ENCODE measurements at places on chromosomes 6 and 20.

- DNase-seq: no peak
Measured at GRCh38 chr6:44828780-44829179, 441.3 kb downstream of the CDC5L start.

- no peak for DNase-seq
Measured at GRCh38 chr6:106133040-106133439, 46.9 kb downstream of the PRDM1 start.

DNA sequence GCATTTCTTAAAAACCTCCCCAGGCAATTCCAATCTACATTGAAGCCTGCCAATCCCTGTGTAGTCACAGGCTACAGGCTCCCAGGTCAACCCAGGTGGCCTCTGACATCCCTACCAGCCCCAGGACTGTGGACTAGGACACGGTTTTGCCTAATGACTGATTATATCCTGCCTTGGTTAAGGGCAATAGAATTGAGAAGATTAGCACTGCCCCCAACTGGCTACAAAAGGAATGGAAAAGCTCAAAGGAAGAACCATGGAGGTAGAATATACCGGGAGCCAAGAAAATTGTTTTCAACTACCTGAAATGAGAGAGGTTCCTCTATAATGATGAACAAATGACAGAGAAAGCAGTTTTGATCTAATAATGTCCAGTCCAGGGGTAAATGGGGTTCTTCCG is 421.1 kb upstream of the AGPAT4 start:
- peak; percentile 66 for DNase-seq

DNA sequence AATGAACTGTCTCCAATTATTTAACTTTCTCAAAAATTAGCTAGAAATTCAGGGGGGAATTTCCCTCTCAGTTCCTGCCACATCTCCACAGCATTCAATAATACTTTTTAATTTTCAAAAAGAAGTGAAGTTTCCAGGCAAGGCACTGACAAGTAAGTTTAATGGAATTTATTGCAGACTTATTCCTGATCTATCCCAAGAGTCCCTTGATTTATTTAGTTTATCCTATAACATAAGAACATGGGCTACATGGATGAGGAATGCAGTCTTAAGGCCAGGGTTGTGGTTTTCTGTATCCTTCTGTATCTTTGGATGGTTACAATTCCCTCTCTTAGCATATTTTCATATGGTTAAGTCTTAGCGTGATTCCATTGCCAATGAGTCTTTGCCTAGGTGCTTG is 126.5 kb downstream of the TSHZ2 start:
- DNase-seq: no peak

DNA sequence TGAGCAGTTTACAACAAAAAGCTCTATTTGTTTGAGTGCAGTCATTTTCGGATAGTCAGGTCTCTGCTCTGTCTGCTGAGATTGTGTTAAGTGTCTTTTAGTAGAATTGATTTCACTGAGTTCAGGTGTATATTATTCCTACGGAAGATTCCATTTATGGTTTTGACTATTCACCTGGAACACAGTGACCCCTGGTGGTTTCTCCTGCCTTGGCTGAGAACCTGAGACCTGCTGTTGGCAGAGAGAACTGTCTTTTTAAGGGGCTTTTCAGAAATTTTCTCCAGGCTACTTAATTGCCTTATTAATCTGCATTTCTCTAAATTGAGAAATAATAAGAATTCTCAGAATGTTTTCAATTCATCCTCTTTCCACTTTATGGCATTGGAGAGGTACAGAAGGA is 508.0 kb downstream of the TBC1D32 start:
- DNase-seq: peak; percentile 17

DNA sequence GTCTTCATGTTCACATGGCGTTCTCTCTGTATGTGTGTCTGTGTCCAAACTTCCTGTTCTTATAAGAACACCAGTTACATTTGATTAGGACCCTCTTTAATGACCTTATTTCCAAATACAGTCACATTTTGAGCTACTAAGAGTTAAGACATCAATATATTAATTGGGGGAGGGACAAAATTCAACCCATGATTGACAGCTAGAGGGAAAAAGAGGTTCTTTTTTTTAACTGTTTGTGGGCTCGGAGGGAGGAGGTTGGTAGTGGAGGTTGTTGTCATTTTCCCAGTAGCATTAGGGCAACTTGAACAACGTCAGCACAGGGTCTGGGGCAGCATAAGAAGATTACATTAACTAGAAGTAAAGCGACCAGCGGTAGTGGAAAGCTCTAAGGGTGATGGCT is 2.3 kb upstream of the GMDS start:
- DNase-seq: no peak

GRCh38 chr6:135189344-135189743 is 8.2 kb downstream of the MYB start:
- DNase-seq: no peak

DNA sequence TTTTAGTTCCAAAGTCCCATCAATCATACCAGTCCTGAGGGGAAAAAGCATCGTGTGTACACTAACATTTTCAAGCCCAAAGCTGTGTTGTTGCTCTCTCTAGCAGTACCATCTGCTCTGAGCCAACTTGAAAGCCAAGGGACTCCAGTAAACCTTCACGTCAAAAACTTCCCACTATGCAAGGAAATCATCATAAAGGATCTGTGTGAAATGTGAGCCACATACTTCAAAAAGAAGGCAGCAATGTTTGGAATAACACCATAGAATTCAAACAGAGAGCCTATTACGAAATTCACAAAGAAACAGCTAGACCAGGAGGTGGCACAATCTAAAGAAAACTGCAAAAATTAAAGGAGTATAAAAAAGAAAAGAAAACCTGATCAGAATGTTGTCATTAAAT is 399.8 kb upstream of the EPHA7 start:
- peak; percentile 69 for DNase-seq

DNA sequence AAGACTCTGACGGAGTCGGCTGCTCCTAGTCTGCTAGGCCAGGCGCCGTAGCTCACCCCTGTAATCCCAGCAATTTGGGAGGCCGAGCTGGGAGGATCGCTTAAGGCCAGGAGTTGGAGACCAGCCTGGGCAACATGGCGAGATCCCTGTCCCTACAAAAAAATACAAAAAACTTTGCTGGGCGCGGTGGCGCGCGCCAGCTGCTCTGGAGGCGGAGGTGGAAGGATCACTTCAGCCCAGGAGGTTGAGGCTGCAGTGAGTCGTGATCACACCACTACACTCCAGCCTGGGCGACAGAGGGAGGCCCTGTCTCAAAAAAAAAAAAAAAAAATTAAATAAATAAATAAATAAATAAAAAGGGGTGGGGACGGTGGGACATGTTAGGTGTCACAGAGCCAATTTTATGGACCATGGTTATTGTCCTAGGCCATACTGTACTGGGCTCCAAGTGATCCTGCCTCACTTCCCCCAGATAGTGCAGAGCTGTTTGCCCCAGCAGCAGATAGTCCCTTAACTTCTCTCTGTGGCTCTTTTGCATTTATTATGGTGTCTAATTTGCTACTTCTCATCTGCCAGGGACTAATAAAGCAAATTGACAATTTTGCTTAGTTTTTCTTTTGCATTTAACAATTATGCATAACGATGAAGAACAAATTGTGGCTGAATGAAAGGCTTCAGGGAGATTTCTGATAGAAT is 5.2 kb downstream of the PI16 start:
- no peak for DNase-seq

- no peak for DNase-seq
Measured at GRCh38 chr20:48165401-48165685, 380.1 kb upstream of the SULF2 start.

DNA sequence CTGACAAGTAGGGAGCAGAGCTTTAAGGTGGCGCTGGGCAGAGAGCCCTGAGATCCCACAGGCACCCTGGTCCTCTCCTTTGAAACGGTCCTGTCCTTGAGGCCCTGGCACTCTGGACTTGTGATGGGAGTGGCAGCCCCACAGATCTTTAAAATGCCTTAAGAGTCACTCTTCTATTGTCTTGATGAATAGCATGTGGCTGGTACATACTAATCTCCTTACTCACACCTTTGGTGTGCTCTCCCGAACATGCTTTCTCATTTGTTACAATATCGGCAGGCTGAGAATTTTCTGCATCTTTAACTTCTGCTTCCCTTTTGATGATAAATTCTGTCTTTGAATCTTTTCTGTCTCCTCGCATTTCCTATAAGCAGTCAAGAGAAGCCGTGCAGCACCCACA is 333.8 kb downstream of the TFAP2A start:
- DNase-seq: no peak

GRCh38 chr6:13006578-13007300 is 290.2 kb downstream of the PHACTR1 start:
- DNase-seq: peak; percentile 33

- no peak for DNase-seq
Measured at GRCh38 chr20:55456316-55456940, 548.9 kb downstream of the CBLN4 start.

- DNase-seq: peak; percentile 40
Measured at GRCh38 chr6:64811119-64811518, 895.9 kb downstream of the EYS start.

GRCh38 chr20:32753731-32754130 is 8.5 kb upstream of the DNMT3B start:
- peak; percentile 45 for DNase-seq

GRCh38 chr20:3788685-3789155 is 2.2 kb upstream of the CENPB start:
- no peak for DNase-seq

GRCh38 chr6:162941128-162941527 is 213.4 kb downstream of the PACRG start:
- DNase-seq: no peak

- DNase-seq: no peak
Measured at GRCh38 chr6:36285187-36285671, 15.4 kb downstream of the PNPLA1 start.

- peak; percentile 79 for DNase-seq
Measured at GRCh38 chr20:12941025-12941424, 67.7 kb upstream of the SPTLC3 start.

DNA sequence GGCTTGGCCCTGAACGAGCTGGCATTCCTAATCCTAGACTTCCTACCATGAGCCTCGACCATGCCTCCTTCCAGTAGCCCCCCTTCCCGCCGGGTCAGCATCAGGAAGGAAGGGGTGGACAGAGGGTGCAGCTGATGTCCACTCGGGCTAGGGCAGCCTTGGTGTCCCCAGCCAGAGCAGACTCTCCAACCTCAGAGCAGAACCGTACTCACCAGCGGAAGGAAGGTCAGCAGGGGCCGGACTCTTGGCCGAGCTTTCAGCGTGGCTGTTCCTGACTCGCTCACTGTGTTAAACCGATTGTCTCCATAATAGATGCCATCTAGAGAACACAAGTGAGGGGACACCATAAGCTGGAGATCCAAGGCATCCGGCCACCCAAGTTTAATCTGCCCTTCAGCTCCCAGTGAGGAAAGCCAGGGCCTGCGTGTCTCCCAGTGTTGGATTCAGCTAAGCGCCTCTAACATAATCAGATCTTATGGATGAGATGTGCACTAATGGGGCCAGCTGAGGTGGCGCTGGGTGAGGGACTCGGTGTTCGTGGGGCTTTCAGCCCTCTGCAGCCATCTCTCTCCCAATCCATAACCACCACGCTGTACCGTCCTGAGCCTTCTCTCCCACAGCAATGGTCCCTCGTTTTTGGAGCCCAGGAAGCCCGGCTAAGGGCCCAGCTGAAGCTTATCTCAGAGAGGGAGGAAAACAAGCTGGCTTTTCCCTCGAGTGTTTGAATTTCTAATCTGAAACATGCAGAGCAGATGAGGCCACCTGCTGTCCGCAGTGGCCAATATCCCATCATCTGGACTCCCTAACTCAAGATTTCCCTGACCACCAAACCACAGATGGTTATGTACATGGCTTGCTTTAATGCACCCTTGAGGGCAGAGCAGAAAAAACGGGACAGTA is 13.7 kb downstream of the C6orf132 start:
- DNase-seq: peak; percentile 44

DNA sequence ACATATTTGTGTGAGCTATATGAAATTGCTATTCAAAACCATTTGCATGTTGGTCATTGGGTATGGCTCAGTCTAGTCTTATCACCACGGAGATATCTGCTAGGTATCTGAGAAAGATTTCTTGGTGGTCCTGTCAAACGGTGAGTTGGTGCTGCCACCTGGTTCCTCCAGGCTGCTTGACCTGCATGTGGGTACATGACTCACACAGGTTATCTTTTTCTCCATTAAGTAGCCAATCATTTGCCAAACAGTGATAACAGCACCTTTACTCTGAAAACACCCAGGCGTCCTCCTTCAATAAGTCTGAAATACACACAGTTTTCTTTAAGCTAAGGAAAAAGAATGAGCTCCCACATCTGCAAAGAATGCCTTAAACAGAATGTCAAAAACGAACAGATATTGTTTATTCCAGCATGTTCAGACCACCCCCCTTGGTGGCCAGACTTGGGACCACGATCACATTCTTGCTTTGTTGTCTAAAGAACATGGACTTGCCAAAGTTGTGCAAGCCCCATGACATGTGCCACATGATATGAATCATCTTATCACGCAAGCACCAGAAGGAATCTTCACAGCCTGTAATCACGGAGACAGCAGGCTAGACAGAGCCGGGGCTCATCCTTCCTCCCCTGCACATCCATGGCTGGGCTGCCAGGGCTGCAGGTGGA is 200.7 kb upstream of the THBS2 start:
- peak; percentile 98 for DNase-seq

DNA sequence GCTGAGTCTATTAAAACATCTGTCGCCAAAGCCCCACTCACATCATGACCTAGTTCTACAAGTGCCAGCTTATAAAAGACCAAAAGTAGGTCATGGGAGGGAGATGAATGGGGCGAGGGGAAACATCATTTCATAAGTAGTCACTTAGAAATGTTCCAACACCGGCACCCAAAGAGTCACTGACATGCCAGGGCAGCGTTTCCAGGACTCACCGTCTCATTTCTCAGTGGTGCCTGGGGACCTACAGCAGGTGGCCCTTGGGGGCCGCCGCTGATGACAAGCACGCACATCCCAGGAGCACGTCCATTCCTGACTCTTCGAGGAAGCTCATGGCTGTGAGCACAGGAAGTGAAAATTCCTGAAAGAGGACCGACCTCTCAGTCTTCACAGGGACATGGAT is 260.4 kb downstream of the CDH4 start:
- DNase-seq: no peak

DNA sequence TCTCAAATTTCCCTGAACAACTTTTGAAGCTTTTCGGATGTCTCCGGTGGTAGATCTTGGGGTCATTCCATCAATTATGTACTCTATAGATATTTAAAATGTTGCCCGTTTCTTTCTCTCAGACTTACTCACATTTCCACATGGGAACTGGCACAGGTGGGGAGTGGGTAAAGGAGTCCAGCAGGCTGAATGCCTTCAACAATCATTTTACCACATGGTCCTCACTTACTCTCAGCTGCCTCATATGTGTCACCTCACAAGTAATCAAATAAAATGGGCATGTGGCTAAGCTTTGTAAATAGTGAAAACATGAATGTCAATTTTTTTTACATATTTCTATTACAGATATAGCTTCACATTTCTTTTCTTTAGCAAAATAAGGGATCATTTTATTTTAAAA is 677 bp downstream of the HLA-DQA1 start:
- DNase-seq: no peak
